ENCODE measurements at places on chromosomes 5 and 9. TPM values are rescaled to one million over a fixed set of nuclear protein-coding genes. Genes with fewer than 3 reads are reported as not detected.

The ADRA1B gene
- polyA plus RNA-seq = 3.5 TPM

The ZNF608 gene
- 80.8 TPM for polyA plus RNA-seq

The KYAT1 gene
- polyA plus RNA-seq = 15.9 TPM

The DENND1A gene
- 23.3 TPM for polyA plus RNA-seq

GRCh38 chr5:93357686-93358085 is 223.3 kb downstream of the NR2F1-AS1 start:
- no peak for DNase-seq

DNA sequence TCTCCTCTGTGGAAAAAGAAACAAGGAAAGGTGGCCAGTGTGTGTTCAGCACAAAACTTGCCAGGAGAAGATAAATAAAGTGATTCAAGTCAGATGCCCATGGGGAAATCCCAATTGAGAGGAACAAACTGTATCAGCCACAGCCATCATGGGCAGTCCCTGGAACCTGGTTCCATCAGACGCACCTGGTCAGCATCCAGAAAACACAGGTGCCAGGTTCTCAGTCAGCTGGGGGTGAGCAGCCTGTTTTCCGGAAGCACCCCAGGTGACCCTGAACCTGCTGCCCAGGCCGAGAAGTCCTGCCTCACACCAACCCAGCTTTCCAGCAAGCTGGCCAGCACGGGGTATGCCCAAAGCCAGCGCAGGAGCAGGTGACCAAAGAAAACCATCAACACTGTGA is 30.5 kb downstream of the PTCH1 start:
- no peak for DNase-seq

The PCDHA9 gene
- polyA plus RNA-seq = 0.06 TPM

- no peak for DNase-seq
These were observed 290.8 kb upstream of the FBXL7 start for GRCh38 chr5:15209053-15209762.

- DNase-seq = no peak
These were observed 3.9 kb downstream of the MXD3 start for GRCh38 chr5:177307544-177308363.

- no peak for DNase-seq
These were observed 279.8 kb upstream of the TNC start for GRCh38 chr9:115397591-115398312.

The DMRT2 gene
- 2.2 TPM for polyA plus RNA-seq

GRCh38 chr5:171595801-171596231 is 176.4 kb downstream of the FGF18 start:
- no peak for DNase-seq

DNA sequence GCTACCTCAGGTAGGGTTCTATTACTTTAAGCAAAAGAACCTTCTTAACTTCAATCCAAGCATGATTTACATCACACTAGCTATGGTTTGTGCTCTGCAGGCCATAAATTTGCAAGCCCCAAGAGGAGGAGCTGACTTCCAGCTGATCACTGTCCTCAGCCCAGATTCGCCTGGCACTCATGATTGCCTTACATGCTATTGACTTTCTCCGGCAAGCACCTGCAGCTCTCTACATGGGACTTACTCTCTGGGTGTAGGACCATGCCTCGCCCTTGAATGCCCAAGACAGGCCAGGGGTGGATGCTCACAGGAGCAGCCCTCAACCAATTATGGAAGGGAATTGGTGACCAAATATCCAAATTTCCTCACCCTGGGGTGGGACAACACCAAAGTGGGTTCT is 99.8 kb downstream of the ESM1 start:
- DNase-seq = no peak

The NKD2 gene
- polyA plus RNA-seq = 21.1 TPM

DNA sequence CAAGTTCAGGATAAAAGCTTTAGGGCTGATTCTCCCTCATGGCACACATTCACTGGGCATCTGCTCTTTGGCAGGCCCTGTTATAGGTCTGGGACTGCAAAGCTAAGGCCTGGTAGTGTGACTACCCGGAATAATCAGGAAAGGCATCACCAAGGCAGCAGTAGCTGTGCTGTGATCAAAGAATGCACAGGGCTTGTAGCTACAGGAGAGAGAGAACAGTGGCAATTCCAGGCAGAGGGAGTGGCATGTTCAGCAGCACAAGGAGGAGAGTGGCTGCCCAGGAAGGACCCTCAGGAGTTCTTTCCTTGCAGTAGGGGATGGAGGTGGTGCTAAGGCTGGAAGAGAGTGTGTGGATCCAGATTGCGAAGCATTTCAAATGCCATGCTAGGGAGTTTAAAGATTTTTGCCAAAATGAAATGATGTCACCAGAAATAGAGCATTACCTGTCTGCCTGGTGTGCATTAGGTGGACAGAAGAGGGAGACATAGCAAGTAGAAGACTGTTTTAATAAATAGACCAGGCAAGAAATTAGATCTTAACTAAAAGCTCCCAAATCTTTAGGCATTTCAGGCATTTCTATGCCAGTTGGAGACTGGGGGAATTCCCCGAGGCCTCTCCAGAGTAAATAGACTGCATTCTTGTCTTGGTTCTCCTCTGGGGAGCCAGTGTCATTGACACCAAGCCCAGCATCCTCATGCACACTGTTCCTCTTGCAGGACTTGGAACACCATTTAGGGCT is 69.1 kb downstream of the GPR21 start:
- no peak for DNase-seq

The NOXA1 gene
- polyA plus RNA-seq = 6.7 TPM

- no peak for DNase-seq
These were observed 17.8 kb upstream of the B4GALT1 start for GRCh38 chr9:33184963-33185362.

Data from renal pelvis (tissue), 12 donors.